CD8-positive, alpha-beta T cell (primary cell): ENCODE measurements at places on chromosomes 4 and X.
A peak's percentile ranks its signal among the peaks of the same experiment; 100 is the strongest.

- DNase-seq, result no peak
Measured at GRCh38 chr4:62816566-62816965, 1592.7 kb downstream of the TECRL start.

- no peak for DNase-seq
Measured at GRCh38 chr4:2081540-2081939, 22.4 kb downstream of the NAT8L start.

DNA sequence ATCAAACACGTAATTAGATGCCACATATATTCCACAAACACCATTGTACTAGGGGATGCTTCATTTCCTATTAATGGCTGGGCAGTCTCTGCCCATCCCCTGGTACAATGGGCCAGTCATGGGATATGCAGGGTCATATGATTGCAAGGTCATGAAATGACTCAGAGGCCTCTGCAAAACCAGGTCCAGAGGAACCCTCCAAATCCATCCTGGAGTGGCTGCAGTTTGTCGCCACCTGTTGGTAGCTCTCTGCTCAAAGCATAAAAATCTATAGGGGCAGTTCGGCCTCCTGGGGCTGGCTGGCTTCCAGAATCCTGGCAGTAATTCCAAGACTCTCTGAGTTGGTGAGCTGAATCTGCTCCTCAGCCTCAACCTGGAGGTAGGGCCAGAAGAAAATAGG is 22.9 kb upstream of the PUDP start:
- peak; percentile 62 for DNase-seq

GRCh38 chr4:14415146-14415545 is 587.1 kb upstream of the CPEB2 start:
- DNase-seq, result no peak

- DNase-seq, result no peak
Measured at GRCh38 chr4:108828620-108829019, 65.8 kb upstream of the ETNPPL start.

- no peak for DNase-seq
Measured at GRCh38 chrX:110175696-110176095, 142.2 kb downstream of the AMMECR1 start.

DNA sequence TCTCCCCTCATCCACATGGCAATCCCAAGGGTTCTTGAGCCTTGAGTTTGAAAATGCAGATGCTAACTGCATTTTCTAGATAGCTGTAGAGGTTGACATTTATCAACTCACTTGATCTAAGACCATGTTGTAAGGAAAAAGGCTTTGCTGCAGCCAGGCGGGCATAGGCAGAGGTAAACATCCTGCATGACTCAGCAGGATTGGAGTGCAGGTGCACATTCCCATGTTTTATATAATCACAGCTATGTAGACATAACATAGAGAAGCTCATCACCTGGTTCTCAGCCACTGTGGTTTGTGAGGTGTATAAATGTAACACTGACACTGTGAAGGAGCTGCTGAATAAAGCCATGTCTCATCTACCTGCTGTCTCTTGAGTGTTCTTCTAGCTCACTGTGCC is 62.3 kb upstream of the PDE5A start:
- DNase-seq, result no peak

DNA sequence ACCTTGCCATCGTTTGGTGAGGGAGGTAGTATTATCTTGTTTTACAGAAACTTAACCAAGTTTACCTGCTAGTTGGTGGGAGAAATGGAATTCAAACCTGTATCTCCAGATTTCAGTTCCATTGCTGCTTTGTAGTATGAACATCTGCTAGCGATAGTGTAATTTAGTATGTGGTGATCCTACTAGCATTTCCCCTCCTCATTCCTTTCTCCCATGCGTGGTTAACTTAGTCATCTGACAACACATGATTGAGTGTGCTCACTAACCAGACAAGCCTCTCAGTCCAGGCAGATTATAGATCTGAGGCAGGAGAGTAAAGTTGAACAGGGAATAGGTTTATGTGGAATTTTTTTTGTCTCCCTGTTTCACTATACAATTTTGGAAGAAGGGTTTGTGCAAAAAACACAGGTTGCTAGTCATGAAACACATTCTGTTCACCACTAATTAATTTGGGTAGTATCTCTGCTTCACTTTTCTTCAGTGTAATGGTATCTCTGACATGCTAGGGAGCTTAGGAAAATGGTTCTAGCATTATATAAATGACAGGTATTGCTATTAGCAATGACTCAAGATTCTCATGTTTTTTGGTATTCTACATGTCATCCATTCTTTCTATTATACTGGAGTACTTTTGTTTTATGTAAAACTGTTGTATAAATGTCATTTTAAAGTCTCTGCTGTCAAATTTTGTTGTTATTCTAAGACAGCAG is 21.7 kb downstream of the RBPJ start:
- DNase-seq, result no peak

GRCh38 chr4:122129061-122129460 is 23.1 kb upstream of the BLTP1 start:
- DNase-seq, result no peak

DNA sequence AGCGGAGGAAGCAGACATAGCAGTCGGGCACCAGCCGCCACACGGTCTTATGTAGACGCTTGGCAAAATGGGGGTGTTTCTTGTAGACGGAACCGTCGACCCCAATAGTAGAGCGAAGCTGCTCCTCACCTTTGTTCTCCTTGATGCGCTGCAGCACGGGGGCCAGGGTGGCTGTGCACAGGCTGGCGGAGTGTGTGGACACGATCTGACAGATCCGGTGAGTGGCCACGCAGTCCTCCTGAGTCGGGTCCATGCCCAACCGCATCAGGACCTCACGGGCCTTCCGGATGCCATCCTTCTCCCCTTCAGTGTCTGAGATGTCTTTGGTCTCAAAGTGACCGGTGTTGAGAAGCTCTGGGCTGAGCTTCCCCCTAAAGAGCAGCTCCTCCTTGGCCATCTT is 153.0 kb downstream of the TENT5D start:
- no peak for DNase-seq

DNA sequence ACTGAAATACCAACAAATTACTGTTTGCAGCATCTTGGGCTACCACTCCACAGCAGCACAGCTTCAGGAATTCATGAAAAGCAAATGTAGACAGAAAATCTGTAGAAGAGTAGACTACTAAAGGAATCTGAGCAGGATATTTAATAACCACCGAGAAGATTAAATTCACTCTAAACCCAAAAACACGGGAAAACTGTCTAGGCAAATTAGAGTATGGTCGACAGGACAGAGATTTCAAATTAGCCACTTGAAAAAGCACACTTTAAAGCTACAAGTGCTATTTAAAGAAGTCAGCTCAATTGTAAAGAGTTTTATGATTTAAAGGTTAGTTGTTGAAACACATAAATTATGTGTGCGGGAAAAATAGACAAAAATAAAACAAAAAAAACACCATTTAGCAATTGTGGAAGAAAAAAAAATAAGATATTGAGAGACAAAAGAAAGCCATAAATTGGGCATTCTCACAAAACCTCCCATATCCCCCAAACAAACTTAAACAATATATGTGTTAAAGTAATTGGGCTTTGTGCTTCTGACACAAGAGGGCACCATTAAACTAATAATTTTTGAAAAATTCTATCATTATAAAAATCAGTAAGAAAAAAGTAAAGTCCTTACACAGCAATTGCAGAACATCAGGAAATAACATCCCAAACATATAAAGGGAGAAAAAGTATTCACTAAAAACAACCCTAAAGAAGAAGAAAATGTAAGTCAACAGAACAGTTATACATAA is 880.8 kb downstream of the TECRL start:
- DNase-seq, result no peak

- no peak for DNase-seq
Measured at GRCh38 chrX:151815398-151815797, 80.9 kb downstream of the CNGA2 start.

DNA sequence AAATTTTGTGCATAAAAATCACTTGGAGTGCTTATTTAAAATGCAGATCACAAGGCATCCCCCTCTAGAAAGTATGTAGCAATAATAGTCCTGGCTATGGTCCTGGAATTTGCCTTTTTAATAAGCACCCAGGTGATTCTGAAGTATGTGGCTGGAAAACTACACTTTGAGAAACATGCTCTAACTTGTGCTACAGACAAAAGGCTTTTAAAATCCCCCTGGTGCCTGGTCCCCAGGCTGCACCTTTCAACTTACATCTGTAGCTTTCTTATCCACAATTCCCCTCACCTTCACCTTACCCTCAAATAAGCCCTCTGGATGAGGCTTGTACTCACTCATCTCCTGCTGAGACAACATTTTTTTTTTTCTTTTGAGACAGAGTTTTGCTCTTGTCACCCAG is 21.1 kb downstream of the ART3 start:
- DNase-seq, result no peak
